GM18507 (cell line): ENCODE measurements at places on chromosomes 2 and 18.
A peak's percentile ranks its signal among the peaks of the same experiment; 100 is the strongest.

- no peak for DNase-seq
Observed at GRCh38 chr2:23926290-23926749, 603 bp downstream of the ATAD2B start.

GRCh38 chr2:168433527-168433926 lies 22.5 kb upstream of the CERS6 start:
- DNase-seq: no peak

DNA sequence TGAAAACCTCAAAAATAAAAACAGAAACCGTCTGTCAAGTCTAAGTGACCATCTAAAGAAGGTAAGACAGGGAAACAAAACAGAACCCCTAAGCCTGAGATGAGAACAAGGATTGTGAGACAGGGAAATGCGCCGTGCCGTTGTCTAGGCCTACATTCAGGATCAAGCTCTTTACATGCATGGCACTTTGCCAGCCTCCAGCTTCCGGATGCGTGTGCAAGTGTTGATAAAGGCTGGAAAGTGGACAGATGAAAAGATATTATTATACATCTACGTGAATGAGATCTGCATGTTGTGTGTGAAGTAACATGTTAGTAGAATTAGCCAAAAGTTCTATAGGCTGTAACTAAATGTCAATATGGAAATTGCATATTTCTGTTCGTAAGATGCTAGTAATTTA lies 28.6 kb upstream of the TMEM87B start:
- no peak for DNase-seq

- DNase-seq: no peak
Observed at GRCh38 chr18:60421356-60422118, 49.0 kb upstream of the MC4R start.

DNA sequence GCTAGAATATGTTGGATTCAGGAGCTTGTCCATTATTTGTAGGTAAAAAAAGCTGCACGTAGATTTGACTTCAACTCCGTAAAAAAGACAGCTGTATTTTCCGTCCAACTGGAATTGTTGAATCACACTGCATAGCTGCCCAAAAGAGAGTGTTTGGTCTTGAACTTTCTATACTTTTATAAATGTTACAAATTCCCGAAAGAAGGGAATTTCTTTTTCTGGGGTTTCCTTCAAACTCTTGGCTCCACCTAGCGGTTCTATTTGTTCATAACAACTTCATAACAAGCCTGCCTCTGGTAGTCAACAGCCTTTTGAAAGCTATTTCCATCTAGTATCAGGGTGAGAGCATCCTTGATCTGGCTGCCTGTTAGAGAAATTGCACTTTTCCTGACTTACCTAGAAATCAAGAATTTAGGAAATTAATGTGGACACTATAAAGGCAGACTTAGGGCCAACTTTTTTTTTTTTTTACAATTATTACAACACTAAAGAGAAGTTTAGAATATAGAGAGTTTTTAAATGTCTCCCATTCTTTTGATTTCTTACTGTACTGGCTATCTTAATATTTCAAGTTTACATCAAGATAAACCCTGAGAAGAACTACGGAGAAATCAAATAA lies 48.1 kb downstream of the TMEM185B start:
- peak; percentile 14 for DNase-seq

DNA sequence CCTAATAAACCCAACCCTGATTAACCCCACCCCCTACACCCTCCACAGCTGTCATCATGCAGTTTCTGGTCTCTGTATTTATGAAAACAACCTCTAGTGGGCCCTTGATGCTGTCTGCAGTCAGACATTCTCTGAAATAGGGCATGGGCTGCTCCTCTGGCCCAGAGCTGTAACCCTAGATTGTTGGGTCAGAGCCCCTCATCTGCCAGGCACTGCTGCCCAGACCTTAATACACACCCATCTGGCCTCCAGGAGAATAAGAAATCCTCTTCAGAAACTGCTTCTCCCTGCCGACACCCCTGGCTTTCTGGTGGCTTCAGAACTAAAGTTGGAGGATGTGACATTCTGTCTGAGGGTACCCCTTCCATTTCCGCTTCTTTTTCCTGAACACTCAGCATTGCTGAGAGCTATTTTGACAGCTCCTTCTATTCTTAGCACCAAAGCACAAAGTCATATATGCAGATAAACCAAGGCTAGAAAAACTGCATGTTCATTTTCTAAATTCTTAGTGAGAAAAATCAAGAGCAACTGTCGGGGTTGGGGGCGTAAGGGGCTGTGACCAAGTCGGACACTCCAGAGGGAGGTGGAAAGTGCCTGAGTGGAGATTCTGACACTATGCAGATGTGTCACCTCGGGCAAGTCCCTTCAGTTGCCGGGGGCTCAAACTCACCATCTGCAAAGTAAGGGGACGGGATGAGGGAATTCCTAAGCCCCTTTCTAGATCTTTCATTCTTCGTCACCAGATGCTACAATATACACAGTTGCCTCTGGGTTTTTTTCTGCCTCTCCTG lies 28.7 kb downstream of the SRSF7 start:
- DNase-seq: no peak

DNA sequence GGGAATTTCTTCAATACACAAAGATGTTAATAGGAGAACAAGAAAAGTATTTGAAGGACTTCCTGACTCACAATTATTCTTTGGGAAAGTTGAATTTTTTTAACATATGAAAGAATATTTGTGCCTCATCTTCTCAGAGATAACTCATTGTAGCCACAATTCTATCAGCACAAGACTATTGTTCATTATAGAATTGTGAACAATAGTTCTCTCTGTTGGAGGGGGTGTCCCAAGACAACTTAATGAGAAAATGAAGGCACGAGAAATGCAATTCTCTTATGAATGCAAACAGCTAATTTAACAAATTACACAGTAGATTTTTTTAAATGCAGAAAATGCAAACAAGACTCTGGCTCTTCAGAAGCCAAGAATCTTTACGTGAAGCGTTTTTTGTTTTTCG lies 157.0 kb downstream of the BARD1 start:
- DNase-seq: no peak

DNA sequence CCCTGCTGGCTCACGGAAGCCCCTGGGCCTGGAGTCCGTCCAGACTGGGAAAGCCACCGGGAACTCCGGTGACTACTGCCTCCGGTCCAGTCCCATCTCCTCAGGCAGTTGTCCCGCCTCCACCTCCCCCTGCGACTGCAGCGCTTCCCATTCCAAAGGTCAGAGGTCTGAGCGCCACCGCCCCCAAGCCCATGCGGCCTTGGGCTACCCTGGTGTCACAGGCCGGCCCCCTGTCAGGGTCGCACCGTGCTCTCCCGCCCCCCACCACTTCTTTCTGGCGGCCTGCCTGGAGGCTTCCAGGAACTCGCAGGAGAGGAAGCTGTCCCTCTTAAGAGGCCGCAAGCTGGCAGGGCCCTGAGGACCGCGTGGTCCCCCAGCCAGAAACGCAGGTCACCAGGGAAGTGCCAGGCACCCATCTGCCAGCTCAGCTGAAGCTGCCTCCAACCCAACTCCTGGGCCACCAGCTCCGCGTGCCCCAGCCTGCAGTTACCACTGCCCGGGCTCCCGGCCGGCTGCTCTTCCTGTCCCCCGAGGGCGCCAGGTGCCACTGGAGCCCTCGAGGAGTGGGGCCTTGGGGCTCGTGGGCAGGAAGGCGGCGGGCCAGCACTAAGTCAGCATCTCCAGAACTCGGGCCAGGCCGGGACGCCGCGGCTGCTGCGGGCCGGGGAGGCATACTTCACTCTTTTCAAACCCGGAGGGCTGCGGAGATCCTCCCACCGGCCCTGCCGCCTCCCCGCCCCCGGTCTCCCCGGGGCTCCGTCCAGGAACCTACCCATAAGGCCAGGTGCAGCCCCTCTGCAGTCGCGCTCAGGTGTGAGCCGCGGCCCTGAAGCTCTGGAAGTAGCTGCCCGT lies 83.3 kb upstream of the POMC start:
- DNase-seq: peak; percentile 56

- no peak for DNase-seq
Observed at GRCh38 chr2:10873171-10873570, 38.6 kb upstream of the KCNF1 start.

GRCh38 chr18:46429649-46430224 lies 227.3 kb downstream of the LOXHD1 start:
- no peak for DNase-seq

DNA sequence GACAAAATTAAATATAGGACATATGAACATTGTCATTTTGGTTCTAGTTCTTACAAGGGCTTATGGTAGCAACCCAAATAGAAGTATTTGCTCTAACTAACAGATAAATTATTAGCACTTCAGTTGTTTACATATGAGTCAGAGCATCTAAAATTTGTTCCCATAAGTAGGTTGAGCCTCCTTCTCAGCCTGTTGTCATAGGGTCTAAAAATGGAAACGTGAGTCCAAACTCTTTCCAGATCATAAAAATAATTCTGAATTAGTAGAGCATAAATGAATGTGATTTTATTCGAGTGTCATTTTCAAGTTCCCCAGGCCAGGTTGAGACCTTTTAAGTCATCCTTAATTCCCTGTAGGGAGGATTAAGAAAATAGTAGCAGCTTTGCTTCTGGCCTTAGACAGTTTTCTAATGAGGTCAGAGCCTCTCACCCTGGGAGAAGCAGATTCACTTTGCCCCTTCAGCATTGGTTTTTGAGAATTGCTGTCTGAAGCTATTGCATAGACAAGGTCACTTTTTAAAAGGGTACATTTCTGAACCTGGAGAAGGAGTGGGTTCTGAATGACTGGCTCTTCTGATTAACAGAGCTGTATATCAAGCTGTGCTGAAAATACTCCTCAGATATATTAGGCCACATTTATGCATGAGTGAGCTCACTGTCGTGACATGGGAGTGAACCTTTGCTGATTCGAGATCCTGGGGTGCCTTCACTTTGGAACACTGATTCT lies 164.3 kb downstream of the NEDD4L start:
- DNase-seq: no peak

- no peak for DNase-seq
Observed at GRCh38 chr2:60440079-60440766, 113.2 kb downstream of the BCL11A start.

GRCh38 chr2:134466141-134466540 lies 212.3 kb downstream of the MGAT5 start:
- DNase-seq: no peak

- DNase-seq: no peak
Observed at GRCh38 chr2:180907731-180908130, 72.7 kb upstream of the UBE2E3 start.

- no peak for DNase-seq
Observed at GRCh38 chr18:49685231-49685942, 123.5 kb downstream of the LIPG start.

- no peak for DNase-seq
Observed at GRCh38 chr2:75079575-75079974, 119.7 kb downstream of the TACR1 start.

DNA sequence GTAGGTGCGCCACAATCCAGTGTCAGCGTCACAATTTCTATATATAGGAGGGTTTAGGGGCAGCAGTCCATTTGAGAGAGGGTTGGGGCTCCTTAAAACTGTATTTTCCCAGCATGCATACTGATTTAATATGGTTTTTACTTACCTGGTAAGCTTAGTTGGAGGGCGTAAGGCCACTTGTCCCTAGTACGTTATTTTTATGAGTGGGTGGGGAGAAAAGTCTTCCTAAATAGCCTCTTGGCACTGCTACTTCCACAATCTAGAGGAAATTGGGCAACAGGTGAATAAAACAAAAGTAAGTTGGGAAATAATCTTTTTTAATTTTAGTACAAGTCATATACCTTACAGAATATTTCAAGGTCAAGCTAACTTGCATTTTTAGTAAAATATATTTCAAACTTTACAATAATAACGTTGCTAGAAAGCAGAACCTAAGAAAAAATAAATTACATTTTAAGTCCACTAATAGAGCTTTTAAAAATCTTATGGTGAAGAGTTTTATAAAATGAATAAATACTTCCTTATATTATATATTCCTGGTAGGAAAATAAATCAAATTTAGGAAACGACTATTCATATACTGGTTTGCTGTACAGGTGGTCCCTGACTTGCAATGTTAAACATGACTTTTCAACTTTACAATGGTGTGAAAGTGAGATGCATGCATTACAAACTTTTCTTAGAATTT lies 20.9 kb downstream of the DHRS9 start:
- DNase-seq: no peak

DNA sequence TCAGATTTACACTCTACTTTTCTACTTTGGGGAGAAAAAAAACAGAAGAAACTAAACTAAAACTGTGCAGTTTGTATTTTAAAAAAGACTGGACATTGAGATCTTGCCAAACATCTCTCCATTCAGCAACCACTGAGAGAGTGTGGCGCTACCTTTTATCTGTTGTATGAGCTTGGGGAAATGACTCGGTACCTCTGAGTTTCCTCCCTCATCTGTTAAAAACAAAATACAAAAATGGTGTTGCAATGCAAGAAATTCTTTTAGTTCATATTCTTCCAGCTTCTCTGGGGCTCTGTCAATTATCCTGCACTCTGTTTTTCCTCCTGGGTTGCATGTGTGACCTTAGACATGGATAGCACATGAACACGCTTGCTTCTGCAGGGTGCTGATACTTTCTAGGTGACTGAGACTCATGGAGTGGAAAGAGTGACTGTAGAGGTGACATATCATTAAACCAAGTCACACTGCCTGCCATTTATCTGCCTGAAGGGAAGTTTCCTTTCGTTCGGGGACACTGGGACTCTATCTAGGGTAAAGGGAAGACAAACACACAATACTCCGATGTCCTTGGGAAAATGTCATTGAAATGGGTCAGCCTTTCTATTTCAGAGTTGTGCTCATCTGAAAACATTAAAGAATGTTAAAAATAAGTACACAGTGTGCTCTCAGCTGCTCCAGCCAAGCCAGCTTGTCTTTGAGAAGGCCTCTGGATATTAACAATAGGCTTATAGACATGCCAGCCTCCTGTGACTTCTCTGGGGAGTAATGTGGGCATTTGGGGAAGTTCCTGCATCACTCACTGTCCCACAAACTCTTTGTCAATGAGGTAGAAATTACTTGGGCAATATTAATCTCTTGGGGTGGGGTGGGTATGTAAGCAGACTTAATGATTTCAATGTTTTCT lies 91.4 kb downstream of the TRIB2 start:
- DNase-seq: no peak

DNA sequence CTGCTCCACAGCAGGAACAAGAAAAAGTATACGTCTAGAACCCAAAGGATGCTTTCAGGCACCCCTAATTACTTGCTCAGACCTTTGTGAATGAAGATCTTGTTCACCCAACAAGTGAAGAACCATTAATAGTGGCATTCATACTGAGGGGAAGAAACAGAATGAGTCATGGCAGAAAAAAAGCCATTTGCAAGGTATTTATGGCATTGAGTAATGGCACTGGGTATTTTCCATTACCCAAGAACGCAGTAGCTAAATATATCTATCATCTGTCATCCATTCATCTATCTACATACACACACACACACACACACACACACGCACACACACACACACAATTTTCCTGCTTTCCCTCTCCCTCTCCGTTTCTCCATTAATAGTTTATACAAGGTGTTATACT lies 56.4 kb upstream of the XIRP2 start:
- DNase-seq: no peak

DNA sequence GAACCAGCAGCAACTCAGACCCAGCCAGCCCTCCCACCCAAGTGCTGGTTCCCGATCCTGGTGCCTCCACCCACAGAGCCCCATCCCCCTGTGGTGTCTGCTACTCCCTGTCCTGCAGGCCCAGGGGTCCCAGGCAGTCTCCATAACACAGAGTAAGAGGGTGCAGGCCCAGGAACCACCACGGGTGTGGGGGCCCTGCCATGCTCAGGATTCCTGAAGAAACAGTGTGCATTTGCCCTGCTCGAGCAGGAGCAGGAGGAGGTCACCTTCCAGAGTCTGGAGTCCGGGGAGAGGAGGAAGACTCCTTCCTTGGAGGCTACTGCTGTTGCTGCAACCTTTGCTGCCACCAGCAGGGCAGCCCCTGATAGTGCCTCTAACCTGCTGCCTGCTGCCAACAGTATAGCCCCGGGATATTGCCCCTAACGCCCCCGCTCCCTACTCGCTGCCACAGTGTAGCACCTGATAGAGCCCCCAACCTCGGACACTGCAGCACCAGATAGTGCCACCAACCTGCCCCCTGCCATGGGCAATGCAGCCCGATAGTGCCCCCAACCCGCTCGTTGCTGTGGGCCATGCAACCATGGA lies 46.8 kb upstream of the ANKRD62 start:
- DNase-seq: no peak
